ENCODE measurements at places on chromosomes 6 and 20.

DNA sequence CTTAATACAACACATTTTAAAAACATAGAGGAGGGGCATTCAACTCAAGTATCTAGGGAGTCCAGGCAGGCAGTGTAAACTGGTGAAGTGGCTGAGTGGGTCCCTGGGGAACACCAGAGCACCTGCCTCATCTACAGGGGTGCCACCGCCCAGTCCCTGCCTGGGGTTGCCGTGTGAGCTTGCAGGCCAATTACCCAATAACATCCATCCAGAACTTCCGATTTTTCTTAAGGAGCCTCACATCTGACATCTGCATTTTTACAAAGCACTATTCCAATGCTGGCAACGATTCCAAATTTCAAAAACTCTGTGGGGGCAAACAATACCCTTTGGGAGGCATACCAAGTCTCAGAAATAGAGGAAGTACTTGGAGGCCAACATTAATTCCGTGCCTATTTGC, 288.4 kb upstream of the TSHZ2 start:
- no peak for DNase-seq

GRCh38 chr20:57274299-57274698, 7.9 kb upstream of the BMP7 start:
- no peak for DNase-seq

- DNase-seq: no peak
Observed at GRCh38 chr6:137019476-137020272, 25.1 kb downstream of the IL20RA start.

DNA sequence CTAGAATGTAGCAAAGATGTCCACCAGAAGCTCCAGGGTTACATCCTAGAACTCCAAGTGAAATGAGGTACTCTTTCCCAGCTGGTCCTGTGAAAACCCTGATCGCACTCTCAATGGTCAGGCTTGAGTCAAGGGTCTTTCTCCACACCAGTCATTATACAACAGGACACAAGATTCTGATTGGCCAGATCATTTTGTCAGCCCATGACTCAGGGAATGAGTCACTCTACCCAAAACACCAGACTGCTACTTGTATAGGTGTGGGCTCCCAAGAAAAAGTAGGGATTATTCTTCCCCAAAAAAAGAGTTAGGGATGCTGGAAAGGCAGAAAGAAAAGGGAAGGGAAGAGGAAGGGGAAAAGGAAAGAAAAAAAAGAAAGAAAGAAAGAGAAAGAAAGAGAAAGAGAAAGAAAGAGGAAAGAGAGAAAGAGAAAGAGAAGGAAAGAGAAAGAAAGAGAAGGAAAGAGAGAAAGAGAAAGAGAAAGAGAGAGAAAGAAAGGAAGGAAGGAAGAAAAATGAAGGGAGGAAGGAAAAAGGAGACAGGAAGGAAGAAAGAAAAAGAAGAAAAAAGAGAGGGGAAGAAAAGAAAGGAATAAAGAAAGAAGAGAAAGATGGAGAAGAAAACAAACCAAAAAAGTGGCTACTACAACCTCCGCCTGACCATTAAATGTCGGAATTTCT, 30.5 kb downstream of the ANKEF1 start:
- DNase-seq: no peak

DNA sequence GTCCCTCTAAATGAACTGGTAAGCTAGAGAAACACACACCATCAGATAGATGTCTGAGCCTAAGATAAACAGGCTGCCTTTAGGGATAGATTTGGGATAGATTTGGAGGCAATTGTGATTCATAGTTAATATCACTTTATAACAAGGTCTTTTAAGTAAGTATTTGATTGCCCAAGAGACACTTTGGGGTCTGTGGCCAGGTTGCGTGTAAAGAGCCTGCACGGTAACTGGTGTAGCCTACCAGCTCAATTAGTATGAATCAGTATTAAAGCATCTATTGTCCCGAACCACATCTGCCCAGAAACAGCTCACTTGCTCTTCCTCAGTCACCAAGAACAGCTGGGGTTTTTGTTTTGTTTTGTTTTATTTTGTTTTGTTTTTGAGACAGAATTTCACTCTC, 193.3 kb downstream of the SASH1 start:
- DNase-seq: no peak

DNA sequence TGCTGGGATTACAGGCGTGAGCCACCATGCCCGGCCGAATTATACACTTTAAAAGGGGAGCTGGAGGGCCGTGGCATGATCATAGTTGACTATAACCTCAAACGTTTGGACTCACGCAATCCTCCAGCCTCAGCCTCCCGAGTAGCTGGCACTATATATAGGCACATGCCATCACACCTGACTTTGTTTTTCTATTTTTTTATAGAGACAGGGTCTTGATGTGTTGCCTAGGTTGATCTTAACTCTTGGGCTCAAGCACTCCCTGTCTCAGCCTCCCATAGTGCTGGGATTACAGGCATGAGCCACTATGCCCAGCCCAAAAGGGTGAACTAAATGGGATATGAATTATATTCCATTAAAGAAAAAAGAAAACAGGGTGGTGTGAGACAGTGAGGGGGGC, 7.8 kb downstream of the PTGIS start:
- no peak for DNase-seq

DNA sequence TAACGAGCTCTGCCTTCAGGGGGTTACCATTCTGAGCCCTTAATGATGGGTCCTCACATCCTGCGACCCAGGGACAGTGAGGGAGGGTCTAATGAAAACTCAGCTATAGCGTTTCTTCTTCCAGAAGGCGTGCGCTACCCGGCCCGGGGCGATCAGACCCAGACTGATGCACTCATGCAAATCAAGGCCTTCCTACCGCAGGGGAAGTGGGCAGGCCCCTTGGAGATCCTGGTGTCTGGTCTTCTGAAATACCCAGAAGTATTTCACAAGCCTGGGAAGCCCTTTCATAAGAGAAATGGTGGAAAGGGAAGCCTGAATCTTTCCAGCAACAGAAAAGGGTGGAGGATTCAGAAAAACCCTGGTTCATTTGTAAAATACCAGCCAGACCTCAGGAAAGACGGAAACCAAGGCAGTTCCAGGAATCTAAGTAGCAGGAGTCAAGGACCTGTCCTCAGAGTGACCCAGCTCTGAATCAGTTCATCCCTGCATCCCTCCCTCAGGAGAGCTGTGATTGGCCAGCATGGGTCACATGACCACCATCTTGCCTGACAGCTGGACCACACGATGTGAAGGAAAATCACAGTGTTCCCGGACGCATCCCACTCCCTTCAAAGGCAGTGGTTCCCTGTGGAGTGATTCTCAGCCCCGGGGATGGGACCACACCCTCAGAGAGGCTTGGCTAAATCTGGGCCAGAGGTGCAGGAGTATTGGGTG, 12.7 kb downstream of the BFSP1 start:
- DNase-seq: no peak

- DNase-seq: no peak
Observed at GRCh38 chr6:136956590-136957544, 34.8 kb downstream of the SLC35D3 start.

DNA sequence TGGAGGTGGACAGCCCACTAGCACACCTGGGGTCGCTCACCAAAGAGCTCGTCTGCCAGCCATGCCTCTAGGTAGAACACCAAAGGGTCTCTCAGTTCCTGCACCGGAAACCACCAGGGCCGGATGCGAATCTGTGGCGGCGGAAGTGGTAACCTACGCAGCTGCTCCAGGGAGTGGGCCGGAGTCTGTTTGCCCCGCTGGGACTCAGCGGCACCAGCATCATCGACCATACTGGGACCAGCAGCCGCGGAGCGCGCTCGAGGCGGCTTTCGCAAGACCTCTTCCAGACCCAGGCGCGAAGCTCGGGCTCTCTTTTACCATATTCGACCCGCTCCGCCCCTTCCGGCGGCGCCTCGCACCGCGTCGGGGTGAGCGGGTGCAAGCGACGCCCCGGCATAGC, at the start of gene OOEP:
OOEP (minus strand) TSS at position 335 of the 400 bp plus-strand sequence; CDS start at position 230, 105 bp downstream.
- DNase-seq: no peak

DNA sequence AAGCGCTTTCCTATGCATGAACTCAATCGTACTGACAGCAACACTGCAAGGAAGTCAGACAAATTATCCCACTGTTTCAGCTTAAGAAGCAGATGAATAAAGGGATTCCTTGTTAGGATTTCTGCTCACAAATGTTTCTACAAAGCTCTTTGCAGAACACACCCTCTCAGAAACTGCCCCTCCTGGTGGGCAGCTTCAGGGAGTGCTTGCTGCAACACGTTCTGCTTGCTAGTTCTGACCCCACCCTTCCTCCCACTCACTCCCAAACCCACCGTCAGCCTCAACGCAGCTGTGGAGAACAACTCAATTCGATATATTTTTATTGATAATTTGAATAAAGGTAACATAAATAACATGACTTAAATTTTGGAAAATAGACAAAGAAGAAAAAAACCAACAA, 250.8 kb upstream of the PRDM1 start:
- no peak for DNase-seq

DNA sequence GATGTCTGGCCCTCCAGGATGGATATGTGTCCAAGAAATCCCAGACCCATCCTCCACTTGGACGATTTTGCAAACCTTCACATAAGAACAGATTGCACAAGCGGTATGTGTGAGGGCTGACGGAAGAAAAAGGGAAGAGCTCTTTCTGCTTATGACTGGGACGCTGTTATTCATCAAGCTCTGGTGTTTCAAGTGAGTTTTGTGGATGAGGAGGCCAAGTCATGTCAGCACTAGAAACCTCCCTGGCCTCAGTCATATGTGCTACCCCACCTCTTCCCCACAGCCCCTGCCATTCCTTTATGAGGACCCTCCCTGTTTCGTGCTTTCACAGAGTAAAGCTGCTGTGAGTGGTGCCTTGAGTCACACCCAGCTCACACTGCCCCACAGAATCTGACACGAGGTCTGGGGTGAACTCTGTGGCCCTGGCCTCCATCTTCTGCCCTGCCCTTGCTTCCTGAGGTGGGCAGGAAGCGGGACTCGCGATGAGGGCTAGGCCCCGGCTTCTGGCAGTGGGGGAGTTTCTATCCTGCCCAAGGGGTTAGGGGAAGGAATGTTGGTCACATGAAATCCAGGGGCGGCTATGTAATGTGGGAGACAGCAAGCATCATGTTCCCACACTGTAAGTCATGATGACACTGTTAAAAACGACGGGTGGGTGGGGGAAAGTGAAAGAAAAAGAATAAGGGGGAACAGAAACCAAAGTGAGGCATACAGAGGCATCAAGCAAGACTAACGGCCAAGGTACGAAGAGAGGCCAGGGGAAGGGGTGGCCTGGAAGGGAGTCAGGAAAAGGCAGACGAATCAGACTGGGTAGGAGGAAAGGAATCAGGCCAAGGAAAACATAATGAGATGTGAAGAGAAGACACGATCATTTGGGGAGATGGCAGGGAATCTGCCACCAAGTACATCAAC, 78.1 kb downstream of the PRDM1 start:
- peak; percentile 60 for DNase-seq

- DNase-seq: no peak
Observed at GRCh38 chr6:28789553-28790083, 134.2 kb downstream of the TRIM27 start.

Data from activated CD8-positive, alpha-beta memory T cell treated with anti-CD3 and anti-CD28 coated beads for 48 hours (primary cell).